ENCODE measurements at places on chromosomes 2 and 18.

GRCh38 chr2:46230115-46230571 is 67.1 kb upstream of the EPAS1 start:
- DNase-seq = no peak

GRCh38 chr2:126990605-126991532 is 92.2 kb downstream of the TEX51 start:
- DNase-seq = no peak

DNA sequence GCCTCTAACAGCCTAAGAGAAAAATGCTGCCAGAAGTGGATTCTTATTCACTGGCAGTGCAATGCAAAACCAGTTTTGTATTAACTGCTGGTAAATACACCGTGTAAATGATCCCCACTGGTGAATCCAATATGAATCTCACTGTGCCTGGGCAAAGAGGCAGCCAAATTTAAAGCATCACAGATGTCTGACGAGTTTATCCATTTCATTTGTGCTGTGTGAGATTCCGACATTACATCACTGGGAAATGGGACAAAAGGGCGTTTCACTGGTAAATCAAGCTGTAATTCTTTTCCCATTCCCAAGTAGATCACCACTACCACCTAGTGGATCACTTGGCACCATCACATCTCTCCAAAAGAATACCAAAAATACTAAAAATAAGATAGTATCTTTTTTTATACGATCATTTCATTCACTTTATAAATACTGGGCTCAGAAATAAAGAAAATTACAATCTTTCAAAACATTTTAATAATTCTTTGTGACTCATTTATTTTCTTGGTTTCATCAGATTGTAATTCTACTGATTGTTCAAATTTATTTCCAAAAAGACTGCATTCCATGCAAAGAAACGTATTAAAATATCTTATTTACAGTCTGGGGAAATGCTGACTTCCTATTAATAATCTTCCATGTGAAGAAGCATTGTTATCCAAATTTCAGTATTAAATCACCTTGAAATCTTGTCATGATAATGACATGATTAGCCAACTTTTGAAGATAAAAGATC is 125.6 kb downstream of the GRB14 start:
- peak; percentile 65 for DNase-seq

DNA sequence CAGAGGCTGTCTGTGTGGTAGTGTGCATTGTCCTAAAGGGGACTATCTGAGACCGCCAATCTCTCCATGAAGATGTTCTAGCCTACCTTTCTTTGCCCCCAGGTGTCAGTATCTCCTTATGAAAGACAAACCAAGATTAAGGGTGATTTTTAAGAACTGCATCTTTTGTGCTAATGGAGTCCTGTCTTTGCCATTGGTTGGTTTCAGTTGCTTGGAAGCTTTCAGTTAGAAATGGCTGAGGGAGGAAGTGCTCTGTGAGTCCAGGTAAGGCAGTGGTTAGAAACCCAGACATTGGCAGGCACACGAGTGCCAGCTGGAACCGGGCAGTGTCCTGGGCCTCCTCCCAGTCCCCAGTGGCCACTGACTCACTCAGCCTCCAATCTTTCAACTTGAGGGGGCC is 111.3 kb downstream of the DOCK10 start:
- no peak for DNase-seq

- no peak for DNase-seq
Observed at GRCh38 chr2:83837823-83838222, 621.3 kb downstream of the SUCLG1 start.
